Central memory CD8-positive, alpha-beta T cell (primary cell): ENCODE measurements at places on chromosomes 12 and 14.

GRCh38 chr14:39860596-39861228, 428.5 kb upstream of the FBXO33 start:
- no peak overlapping the region for H3K27ac ChIP-seq
- DNase-seq, result no peak
- H3K36me3 ChIP-seq, result no peaks in the 10 kb centered on the region
- no peaks in the 10 kb centered on the region for H3K27me3 ChIP-seq

GRCh38 chr14:99347561-99347960, 75.6 kb upstream of the BCL11B start:
- peaks cover 7% of the 10 kb centered on the region for H3K4me1 ChIP-seq
- no peak overlapping the region for H3K4me3 ChIP-seq
- peaks cover 26% of the 10 kb centered on the region for H3K27me3 ChIP-seq
- DNase-seq, result no peak
- peaks cover 2% of the 10 kb centered on the region for H3K36me3 ChIP-seq

DNA sequence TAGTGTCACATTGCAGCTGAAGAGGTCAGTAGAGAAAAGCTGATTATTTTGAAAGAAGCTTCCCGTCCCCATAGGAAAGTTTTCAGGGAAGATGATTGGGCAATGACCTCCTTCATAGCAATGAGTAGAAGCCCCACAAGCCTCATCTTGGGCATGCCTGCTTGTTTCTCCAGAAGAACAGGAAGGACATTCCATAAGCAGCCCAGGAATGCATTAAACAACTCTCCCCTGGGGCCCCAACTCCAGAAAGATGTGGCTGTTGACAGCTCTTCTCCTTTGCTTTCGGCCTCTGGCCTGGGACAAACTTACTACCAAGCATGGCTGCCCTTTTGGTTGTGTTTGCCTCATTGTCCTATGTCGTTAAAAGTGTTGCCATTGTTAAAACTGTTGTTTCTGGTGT, 5.7 kb upstream of the VDR start:
- H3K4me1 ChIP-seq, result no peaks in the 10 kb centered on the region
- no peak for DNase-seq
- no peak overlapping the region for H3K27ac ChIP-seq

DNA sequence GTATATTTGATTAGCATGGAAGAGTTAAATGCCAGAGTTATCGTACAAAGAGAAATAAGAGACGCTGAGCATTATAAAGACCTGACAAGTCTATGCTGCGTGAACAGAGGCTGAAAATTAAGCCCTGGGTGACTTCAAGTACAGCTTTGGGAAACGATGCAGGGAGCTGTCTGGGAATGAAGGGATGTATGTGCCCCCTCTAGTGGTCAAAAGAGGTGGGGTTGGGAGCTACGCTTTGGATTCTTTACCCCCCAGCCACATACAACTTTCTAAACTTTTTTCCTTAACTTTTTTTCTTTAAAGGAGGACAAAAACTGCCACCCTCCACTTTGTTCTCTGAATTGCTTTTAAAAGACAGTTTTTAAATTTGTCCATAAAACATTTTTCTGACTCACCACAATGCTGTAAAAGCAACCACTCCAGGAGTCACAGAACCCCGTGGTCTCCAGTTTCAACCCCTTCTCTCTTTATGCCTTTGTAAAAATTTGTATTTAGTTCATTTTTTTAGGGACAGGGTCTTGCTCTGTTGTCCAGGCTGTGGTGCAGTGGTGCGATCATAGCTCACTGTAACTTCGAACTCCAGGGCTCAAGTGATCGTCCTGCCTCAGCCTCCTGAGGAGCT, 59.4 kb downstream of the ZNF664 start:
- no peaks in the 10 kb centered on the region for H3K4me1 ChIP-seq
- no peak overlapping the region for H3K4me3 ChIP-seq
- no peaks in the 10 kb centered on the region for H3K36me3 ChIP-seq
- DNase-seq, result no peak
- no peak overlapping the region for H3K27ac ChIP-seq

DNA sequence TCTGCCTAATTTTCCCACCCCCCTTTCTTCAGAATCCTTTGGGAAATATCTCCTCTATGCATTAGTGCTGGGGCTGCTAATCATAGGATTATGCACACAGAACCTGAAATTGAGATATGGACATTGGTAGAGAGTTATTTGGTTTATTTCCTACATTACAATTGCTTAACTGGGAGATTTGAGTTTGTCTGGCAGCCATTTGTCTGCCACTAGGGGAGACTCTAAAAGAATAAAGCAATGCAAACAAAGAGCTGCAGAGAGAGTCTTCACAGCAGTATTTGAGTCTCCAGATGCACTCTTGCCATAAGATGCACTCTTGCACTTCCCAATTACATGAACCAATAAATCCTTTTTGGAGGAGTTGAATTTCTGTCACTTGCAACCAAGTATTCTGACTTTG, 12.0 kb upstream of the PCNX4 start:
- peaks cover 35% of the 10 kb centered on the region for H3K27me3 ChIP-seq
- H3K4me1 ChIP-seq, result no peaks in the 10 kb centered on the region
- H3K36me3 ChIP-seq, result no peaks in the 10 kb centered on the region
- no peak overlapping the region for H3K27ac ChIP-seq

- H3K27ac ChIP-seq, result no peak overlapping the region
- no peaks in the 10 kb centered on the region for H3K4me1 ChIP-seq
Measured at GRCh38 chr12:19884021-19884492, 444.8 kb downstream of the AEBP2 start.

- no peaks in the 10 kb centered on the region for H3K27me3 ChIP-seq
- DNase-seq, result peak; percentile 47
- H3K4me1 ChIP-seq, result peaks cover 16% of the 10 kb centered on the region
- peaks cover 2% of the 10 kb centered on the region for H3K36me3 ChIP-seq
- no peak overlapping the region for H3K4me3 ChIP-seq
- H3K27ac ChIP-seq, result no peak overlapping the region
Measured at GRCh38 chr12:101839324-101840283, 8.8 kb upstream of the GNPTAB start.
